AG04449 (cell line): ENCODE measurements at places on chromosomes 2 and 18.

- no peak for DNase-seq
Measured at GRCh38 chr2:42663828-42664227, 95.4 kb downstream of the MTA3 start.

- DNase-seq: no peak
Measured at GRCh38 chr2:13000664-13001363, 284.1 kb downstream of the TRIB2 start.

DNA sequence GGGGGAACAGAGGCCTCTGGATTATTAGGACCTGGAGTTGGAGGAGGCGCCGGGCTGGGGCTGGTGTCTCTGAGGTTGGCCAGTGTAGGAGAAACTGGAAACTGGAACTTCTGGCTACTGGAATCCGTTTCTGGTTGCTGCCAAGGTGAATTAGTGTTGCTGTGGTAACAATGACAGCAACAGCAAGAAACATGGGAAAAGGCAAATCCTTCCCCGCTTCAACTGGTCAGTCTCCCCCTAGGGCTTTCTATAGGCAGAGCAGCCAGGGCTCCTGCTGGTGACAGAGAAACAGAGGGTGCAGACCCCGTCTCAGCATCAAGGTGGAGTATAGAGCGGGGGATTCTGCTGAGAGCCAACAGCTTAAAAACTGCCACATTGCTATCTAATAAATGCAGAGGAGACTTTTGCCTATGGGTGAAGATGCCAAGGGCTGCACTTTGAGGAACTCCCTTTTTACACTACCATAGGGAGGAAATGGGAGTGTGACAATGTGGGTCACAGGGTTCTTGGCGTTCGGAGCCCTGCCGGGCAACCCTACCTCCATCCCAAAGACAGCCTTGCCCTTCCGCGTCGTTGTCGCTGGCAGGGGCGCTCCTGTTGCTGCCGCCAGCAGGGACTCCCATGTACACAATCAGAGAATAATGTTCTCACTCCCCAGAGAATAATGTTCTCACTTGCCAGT is 81.4 kb upstream of the CABLES1 start:
- no peak for DNase-seq

GRCh38 chr2:155633887-155634570 is 698.5 kb downstream of the NR4A2 start:
- no peak for DNase-seq

DNA sequence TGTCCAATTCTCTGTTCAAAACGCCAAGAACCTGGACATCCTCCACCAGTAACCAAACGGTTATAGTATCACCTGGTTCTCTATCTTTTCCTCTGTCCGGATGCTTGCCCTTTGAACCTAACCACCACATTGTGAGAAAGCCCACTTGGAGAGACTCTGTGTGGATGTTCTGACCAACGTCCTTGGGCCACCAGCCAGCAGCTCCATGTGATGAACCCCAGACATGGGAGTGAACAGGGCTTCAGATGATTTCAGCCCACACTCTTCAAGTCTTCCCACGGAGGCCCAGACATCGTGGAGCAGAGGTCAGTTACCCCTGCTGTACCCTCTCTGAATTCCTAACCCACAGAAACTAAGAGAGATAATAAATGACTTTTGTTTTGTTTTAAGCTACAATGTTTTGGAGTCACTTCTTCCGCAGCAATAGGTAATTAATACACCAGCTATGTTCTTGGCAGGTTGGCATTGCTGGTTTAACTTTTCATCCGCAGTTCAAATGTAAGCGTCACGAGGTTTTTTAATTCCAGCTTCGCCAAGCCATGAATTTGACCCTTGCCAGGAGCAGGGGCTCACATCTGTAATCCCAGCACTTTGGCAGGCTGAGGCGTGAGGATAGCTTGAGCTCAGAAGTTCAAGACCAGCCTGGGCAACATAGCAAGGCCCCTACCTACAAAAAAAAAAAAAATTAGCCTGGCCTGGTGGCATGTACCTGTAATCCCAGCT is 36.1 kb upstream of the ZNF532 start:
- DNase-seq: no peak

DNA sequence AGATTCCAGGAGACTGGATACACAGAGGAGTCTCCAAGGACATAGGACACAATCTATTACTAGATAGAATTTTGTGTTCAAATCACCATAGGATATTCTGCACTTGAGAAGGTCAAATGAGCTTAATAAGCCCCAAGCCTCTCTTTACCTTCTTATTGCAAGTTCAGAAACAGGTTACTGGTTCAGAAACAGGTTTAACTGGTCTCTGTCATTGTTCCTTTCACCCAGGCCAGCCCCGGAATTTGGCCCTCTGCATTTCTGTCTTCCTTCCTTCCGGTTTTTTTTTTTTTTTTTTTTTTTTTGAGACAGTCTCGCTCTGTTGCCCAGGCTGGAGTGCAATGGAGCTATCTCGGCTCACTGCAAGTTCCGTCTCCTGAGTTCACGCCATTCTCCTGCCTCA is 700.2 kb downstream of the EPHA4 start:
- DNase-seq: no peak

GRCh38 chr2:61906186-61906470 is 654 bp downstream of the COMMD1 start:
- DNase-seq: no peak

DNA sequence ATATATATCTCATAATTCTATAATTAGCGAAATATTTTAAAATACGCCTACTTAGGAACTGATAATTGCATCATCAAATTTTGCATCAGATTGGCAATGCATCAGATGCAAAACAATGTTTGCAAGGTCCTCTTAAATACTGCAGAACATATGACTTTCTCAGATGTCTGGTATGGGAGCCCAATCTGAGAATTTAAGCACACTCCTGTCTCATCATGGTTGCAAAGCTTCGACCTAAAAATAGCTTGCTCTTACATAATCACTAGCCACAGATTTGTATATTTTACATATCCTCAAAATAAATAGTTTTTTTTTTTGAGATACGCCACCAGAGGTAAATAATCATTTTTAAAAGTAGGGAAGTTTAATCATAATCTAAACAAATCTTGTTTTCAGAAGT is 123.2 kb downstream of the CABYR start:
- DNase-seq: no peak

- no peak for DNase-seq
Measured at GRCh38 chr2:134137182-134137611, 116.7 kb upstream of the MGAT5 start.

GRCh38 chr2:26735883-26736588 is 28.0 kb upstream of the SLC35F6 start:
- DNase-seq: no peak

DNA sequence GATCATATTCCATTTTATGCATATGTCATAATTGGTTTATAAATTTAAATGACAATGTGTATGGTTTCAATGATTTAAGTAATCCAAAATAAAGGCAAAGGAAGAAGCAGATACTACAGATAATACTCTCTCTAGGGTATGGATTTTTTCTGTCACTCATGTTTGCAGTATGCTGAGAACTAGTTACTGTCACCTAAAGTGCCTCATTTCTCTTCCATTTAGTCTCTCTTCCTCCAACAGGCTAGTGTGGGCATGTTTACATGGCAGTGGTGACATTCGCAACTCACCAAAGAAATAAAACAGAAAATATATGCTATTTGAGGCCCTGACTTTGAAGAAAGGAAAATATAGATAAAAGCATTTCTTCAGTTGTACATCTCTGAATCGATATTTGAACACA is 1460.4 kb upstream of the ZEB2 start:
- no peak for DNase-seq

GRCh38 chr2:231367178-231367577 is 28.3 kb upstream of the B3GNT7 start:
- DNase-seq: no peak

DNA sequence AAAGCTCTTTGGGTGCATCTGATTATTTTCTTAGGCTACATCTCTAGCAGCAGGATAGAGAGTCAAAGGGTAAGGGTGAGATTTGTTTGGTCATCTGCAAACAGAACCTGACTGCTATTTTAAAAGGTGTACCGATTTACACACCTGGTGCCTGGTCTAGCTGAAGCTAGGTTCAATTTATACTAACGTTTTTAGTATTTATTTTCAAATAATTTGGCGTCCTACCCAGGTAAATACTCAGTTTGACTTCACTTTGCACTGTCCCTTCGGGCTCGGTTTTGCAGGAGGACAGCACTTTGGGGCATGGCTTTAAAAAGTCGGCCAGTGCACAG is 683 bp downstream of the PTRHD1 start:
- no peak for DNase-seq

DNA sequence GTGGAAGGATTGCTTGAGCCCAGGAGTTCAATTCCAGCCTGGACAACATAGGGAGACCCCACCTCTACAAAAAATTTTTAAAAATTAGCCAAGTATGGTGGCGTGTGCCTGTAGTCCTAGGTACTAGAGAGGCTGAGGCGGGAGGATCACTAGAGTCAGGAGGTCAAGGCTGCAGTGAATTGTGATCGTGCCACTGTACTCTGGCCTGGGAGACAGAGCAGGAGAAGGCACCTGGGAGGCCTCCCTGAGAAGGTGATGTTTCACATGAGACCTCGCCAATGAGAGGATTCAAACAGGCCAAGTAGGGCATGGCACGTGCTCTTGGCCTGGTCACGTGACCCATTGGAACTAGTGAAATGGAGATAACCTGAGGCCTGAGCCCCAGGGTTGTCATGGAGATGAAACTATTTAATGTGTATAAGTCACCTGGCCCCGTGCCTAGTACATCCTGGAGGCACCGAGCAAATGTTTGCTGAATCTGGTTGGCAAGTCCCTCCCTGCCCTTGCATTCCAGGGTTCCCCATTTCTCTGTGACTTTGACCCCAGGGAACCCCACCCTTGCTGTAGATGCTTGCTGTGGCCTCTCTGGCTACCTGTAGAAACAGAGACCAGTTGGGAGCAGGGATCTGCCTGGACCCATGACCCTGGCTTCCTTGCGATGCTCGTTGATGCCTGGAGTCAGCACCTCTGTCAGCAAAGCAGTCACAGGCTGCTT is 26.1 kb upstream of the ROCK2 start:
- DNase-seq: no peak

DNA sequence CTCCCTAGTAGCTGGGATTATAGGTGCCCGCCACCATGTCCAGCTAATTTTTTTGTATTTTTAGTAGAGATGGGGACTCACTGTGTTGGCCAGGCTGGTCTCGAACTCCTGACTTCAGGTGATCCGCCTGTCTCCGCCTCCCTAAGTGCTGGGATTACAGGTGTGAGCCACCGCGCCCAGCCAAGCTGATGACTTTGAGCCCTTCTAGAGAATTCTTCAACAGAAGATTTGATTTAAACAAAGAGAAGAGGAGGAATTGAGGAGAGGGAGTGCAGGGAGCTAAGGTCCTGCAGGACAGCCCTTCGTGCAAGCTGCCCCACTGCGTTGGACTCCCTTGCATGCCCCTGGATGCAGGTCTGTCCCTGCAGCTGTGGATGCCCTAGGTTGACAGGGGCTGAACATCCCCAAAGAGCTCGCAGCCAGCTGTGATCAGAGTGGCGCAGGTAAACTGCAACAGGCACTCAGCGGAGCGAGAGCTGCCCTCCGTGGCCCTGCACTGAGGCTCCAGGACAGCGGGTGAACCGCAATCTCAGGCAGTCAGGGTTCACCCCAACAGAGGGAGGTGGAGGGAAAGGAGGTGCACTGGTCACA is 13.7 kb downstream of the ADRA2B start:
- DNase-seq: no peak

DNA sequence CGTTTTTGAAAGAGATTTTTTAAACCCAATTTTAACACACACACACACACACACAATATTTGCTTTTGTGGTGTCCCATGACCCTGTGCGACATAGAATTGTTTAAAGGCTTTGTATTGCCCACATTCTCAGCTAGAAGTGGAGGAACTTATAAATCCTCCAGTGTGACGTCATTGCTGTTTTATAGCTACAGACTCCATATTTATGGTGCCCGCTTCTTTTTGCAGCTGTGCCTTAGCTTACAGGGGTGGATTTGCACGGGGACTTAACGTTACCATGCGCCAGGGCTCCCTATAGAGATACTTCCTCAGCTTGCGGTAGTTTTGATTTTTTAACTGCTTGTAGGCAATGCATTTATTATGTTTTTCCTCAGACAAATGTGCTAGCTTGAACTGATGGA is 101.9 kb upstream of the SMIM21 start:
- no peak for DNase-seq

DNA sequence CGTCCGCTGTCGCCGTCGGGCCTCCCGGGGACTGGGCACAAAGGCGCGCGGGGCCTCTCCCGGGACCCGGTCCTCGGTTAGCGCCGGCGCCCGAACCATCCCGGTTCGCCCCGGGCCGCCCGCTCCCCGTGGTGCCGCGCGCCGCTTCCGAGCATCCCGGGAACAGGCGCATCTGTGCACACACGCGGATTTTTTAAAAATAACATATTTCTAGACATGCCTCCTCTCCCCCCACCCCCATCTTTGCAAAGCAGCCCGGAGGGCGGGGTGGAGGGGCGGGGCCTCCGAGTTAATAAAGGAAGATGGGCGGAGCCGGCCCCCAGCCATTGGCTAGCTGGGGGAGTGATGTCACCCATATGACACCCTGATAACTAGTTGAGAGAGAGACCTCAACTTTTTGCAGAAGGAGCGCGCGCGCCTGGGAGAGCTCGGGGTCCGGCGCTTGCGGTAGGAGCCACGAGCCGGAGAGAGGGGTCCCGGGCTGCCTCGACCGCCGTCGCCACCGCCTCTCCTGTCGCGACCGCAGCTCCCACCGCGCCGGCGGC is at the start of gene SOX11:
TSS of gene SOX11 (plus strand) at position 400 of the 545 bp plus-strand sequence. CDS start 338 bp downstream, outside the sequence.
- DNase-seq: peak; percentile 59

- no peak for DNase-seq
Measured at GRCh38 chr2:172551271-172551670, 4.6 kb upstream of the PDK1 start.

- no peak for DNase-seq
Measured at GRCh38 chr2:108220942-108221541, 18.7 kb upstream of the SULT1C3 start.

GRCh38 chr18:10965119-10965518 is 184.2 kb downstream of the PIEZO2 start:
- no peak for DNase-seq

DNA sequence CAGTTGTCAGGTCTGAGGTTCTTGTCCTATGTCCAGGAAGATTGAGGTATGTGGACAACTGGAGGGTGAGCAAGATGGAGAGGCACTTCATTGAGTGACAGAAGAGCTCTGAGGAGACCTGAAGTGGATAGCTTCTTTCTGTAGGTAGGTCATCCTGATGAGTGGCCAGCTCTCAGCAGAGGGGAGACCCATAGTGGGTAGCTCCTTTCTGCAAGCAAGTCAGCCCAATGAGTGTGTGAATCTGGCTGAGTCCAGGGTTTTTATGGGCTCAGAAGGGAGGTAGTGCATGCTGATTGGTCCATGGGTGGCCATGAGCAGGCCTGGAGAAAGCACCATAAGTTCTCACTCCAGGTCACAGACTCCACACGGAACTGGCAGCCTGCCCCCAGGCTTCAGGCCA is 92.6 kb upstream of the GALNT5 start:
- DNase-seq: no peak

GRCh38 chr2:217978536-217979150 is 24.2 kb downstream of the TNS1 start:
- no peak for DNase-seq
